ENCODE measurements at places on chromosomes 7 and 10. TPM values are rescaled to one million over a fixed set of nuclear protein-coding genes. Genes with fewer than 3 reads are reported as not detected.

KLF6 gene
- 82.1 TPM for total RNA-seq

DNA sequence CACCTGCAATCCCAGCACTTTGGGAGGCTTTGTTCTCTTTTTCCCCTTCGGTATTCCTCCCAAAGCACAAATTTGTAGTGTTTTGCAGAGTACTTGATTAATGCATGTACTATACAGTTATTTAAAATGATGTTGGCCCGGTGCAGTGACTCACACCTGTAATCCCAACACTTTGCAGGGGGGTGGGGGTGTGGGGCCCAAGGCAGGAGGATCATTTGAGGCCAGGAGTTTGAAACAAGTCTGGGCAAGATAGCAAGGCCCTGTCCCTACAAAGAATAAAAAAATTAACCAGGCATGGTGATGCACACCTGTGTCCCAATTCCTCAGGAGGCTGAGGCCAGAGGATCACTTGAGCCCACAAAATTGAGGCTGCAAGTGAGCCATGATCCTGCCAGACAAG is 26.8 kb upstream of the FOXK1 start:
- DNase-seq, result no peak

DNA sequence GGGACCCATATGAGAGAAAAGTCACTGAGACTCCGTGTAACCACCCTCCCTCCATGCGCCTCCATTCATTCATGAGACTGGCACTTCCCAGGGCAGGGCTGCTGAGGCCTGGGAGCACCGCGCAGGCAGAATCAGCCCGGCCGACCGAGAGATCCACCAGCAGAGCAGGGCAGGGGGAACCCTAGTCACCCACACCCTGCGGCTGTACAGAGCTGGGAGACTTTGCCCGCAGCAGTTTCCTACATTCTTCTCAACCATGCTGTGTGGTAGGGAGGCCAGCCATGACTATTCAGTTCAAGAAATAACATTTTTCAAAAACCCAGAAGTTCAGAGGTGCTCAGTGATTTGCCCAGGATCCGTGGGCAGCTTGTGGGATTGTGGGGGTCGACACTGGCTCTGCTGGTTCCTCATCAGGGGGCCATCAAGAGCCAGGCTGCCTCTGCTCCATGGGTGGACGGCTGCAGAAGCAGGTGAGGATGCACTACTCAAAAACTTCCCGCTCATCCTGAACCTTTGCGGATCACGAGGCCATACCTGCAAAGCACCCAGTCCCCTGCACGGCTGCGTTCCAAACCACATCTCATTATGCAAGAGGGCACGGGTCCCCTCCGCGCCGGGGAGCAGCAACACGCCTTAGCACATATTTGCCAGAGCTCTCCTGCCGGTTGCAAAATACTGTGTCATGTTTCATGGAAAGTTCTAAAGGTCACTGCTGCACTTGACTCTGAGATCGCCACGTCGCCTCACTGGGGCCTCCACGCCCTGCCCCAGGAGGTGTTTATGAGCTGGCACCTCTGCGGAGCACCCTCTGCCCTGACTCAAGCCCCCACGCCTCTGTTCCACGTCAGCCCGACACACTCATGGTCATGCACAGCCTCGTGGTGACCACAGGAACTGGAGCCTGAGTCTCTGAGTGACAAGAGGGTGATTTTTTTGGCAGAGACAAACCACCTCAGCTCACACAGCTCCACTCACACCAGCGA is 132.0 kb downstream of the PRKAG2 start:
- no peak for DNase-seq

- peak; percentile 40 for DNase-seq
Observed at GRCh38 chr10:31353574-31353973, 34.6 kb downstream of the ZEB1 start.

DNA sequence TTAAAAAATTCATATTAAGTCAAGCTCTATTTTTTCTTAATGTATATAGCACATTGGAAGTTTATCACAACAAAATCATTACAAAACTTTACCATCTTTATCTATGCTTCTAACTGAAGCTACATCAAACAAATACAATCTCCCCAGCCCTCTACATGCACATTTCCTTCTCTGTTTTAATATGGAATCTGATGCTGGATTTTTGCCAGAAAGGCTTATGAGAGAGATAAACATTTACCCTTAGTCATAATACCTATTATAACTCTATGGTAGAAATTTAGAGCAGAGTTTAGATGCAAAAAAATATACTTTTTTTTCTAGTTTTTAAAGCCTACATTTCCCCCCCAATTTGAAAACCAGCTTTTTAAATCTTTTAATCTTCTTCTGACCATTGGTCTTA is 1198.6 kb downstream of the GATA3 start:
- DNase-seq, result no peak

DNA sequence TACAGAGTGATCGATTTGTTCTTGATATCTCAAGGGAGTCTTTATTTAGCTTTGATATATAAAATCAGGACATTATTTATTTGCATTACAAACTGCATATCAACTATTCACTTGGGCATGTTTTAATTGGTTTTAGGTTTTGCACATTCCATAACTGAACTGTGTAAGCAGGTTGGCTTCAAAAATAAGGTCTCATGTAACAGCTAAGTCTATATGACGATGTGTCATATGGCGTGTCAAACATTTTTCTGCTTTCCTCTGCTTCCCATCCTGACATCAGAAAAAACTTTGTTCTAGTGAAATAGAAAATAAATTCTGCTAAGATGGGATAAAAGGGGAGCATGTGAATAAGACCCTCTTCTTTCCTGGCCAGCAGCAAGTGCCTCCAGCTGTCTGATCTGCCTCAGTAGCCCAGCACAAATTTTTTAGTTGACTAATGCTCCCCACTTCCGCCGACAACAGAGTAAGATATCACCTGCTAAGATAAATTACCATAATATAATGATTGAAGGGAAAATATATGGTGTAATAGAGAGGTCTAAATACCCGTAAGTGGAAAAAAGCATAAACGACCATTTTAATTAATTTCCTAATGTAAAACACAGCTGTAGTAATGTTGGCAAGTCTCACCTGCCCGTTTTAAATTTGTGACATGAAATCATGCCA is 180.5 kb downstream of the TAX1BP1 start:
- DNase-seq, result no peak

NUTM2A gene
- not detected for total RNA-seq

GRCh38 chr10:78116361-78116760 is 82.7 kb downstream of the RPS24 start:
- no peak for DNase-seq

DNA sequence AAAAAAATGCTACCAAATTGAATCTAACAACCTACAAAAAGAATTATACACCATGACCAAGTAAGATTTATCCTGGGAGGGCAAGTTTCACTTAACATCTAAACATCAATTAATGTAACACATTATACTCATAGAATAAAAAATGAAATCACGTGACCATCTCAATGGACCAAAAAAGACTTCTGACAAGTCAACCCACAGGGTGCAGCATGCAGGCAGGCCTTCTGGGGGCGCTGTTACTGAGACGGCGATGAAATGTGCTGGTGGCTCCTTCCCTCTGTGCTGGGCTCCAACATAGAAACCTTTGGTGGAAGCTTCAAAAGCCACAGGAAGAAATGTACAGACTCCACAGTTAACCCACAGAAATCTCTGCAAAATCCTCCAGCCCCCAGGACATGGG is 103.1 kb downstream of the INHBA start:
- no peak for DNase-seq

PHKG1 gene
- 3.6 TPM for total RNA-seq

DNA sequence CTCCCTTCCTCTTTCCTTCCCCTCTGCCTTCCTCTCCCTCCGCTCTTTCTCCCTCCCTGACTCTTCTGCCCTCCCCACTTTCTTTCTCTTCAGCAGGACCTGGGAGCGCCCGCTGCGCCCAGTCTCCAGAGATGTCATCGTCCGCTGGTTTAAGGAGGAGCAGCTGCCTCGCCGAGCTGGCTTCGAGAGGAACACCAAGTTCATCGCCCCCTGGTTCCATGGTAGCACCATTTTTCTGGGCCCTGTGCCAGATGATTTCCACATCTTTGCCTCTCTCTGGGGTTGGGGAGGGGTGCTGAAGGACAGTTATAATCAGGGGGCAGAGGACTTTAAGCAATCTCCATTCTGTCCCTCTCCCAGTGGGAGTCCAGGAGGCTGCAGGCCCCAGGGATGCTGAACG is 71.6 kb downstream of the SH2D4B start:
- no peak for DNase-seq

GRCh38 chr7:111026343-111026742 is 64.6 kb upstream of the LRRN3 start:
- no peak for DNase-seq

DNA sequence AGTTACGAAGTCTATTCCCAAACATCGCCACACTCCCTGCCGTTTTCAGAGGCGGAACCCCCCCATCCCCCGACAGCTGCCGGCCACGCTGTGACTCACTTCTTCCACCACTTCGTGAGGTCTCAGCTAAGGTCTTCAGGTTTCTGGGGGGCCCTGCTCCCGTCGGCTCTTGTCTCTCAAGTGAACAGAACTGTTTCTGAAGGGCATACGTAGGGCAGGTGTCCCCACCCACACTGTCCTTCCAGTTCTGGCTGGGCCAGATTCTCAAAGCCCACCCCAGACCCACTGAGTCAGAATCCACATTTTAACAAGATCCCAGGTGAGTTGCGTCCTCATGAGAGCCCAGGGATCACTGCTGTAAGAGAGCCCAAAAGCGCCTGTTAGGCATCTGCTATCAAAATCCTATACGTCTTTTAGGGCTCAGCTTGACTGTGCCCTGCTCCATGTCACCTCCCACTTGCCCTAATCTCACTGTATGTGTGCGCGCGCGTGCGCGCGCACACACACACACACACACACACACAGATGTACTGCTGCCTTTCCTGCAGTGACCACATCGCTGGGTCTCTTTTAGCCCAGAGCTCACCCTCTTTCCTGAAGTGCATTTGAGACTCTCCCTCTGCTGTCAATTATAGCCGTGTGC is 78.8 kb downstream of the PROSER2 start:
- no peak for DNase-seq

C7orf57 gene
- total RNA-seq, result 0.29 TPM

DNA sequence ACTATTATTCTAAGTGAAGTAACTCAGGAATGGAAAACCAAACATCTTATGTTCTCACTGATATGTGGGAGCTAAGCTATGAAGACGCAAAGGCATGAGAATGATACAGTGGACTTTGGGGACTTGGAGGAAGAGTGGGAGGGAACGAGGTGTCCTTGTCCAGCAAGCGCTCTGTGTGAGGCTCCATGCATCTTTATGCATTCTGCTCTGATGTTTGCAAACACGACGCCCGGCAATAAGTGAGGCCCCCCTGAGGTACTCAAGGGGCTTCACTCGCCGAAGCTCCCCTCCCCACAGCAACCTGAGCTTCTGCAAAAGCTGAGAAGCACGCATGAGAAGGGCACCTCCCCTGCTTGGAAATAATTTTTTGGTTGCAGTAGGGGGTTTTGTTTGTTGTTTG is 103.3 kb downstream of the LHPP start:
- DNase-seq, result no peak

NEBL gene
- total RNA-seq, result not detected

GRCh38 chr7:42070068-42070467 is 166.9 kb downstream of the GLI3 start:
- DNase-seq, result no peak

GIMAP7 gene
- total RNA-seq, result 41.6 TPM

- no peak for DNase-seq
Observed at GRCh38 chr7:90719155-90719554, 123.0 kb downstream of the CDK14 start.

- DNase-seq, result no peak
Observed at GRCh38 chr7:132592936-132593335, 16.7 kb upstream of the PLXNA4 start.

RAB19 gene
- total RNA-seq, result 5.2 TPM

DNA sequence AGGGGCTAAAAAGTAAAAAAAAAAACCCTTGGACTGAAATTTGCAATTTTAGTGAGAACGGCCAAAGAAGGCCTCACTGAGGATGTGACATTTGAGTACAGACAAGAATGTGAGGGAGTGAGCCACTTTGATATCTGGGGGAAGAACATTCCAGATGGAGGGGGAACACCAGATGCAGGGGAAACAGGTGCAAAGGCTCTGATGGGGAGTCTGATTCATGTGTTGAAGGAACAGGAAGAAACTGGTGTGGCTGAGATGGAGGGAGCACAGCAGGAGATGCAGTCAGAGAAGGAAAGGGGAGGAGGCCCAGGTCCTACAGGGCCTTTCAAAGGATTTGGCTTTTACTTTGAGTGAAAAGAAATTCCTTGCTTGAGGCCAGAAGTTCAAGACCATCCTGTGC is 615.7 kb upstream of the NRP1 start:
- DNase-seq, result no peak

DNA sequence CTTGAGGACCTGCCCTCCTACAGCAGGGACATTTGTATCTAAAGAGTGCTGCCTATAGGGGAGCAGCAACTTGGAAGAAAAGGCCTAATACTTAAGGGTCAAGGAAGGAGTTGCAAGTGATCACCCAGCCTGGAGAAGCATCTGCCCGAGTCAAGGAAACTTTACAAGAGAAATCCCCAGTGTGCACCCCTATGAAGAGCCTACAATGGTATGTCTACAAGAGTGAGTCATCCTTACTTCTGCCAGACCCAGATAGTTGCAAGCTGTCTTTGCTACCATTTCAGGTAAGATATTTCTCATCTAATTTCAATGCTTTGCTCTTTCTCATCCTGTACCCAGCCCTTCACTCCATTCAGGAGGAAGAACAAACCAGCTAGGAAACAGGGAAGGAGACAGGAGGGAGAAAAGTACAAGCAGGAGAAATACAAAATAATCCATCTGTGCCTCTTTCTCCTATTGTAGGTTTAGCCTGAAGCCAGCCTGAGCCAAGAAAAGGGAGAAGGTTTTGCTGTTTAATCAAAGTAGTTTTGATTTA is 34.4 kb upstream of the AGR3 start:
- DNase-seq, result no peak

CFAP69 gene
- total RNA-seq, result 0.25 TPM

GRCh38 chr7:122305475-122306319 is 1.1 kb upstream of the FEZF1 start:
- DNase-seq, result no peak

GHRHR gene
- total RNA-seq, result not detected

DNA sequence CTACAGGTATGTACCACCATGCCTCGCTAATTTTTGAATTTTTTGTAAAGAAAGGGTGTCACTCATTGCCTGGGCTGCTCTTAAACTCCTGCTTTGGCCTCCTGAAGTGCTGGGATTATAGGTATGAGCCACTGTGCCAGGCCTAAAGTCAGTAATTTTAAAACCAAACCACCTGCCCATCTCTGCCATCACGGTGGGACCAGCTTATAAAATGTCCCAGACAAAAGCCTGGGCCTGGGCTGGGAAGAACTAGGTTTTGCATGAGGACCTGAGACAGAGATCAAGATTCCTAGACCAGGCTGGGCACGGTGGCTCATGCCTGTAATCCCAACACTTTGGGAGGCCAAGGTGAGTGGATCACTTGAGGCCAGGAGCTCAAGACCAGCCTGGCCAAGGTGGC is 395.6 kb downstream of the CALN1 start:
- no peak for DNase-seq

GRCh38 chr10:62647375-62648092 is 157.0 kb upstream of the ADO start:
- DNase-seq, result no peak

NEUROG3 gene
- total RNA-seq, result not detected

INHBA gene
- not detected for total RNA-seq

DNA sequence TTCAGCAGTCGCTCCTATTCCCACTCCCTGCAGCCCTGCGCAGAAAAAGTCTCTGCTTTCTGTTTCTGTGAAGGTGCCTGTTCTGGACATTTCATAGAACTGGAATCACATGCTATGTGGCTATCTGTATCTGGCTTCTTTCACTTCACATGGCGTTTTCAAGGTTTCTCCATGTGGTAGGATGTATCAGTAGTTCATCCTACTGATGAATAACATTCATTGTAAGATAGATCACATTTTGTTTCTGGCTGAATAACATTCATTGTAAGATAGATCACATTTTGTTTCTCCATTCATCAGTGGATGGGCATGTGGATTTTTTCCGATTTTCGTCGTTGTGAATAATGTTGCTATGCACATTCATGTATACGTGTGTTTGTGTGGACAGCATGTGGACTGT is 44.5 kb downstream of the HSPA12A start:
- no peak for DNase-seq

All from activated naive CD4-positive, alpha-beta T cell treated with anti-CD3 and anti-CD28 coated beads for 36 hours (primary cell).